Skeletal muscle cell (primary cell): ENCODE measurements at places on chromosomes 7 and 10.

- no peak for DNase-seq
Observed at GRCh38 chr7:27917119-27917518, 177.2 kb downstream of the TAX1BP1 start.

DNA sequence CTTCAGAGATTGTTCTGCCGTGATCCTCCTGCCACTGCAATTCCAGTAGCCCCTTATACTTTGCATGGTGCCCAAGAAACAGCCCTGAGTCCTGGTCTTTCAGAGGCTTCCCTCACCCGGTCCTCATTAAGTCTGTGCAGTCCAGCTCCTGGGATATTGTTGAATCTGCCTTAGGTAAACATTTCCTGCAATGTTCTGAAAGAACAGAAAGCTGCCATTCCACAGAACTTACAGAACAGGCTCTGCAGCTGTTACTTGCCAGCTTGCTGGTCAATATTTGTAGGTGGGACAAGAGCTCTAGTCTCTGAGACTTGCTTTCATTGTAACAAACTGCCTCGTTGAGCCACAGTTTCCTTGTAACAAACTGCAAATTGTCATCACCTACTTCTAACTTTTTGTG, 115.0 kb upstream of the KIF5B start:
- no peak for DNase-seq

GRCh38 chr10:624605-625332, 64.7 kb downstream of the DIP2C start:
- peak; percentile 60 for DNase-seq

DNA sequence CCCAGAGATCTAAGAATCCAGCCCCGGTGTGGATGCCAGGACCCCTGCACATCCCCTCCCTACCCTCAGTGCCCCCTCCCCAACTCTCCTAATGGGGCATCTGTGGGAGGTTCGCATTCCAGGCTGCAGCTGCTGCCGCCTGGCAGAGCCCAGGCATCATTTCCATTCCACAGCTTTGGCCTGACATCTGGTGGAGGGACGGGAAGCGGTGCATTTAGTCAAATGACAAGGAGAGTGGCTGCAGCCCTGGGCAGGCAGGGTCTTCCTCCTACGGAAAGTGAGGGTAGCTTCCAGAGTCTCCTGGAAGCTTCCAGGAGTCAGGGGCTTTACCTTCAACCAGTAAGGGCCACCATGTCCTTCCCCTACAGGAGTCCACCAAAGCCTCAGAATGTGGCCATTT, 30.8 kb downstream of the PRLHR start:
- DNase-seq: no peak

GRCh38 chr7:90713628-90714027, 117.5 kb downstream of the CDK14 start:
- DNase-seq: no peak

- DNase-seq: no peak
Observed at GRCh38 chr7:26155531-26156375, 3.8 kb downstream of the NFE2L3 start.

DNA sequence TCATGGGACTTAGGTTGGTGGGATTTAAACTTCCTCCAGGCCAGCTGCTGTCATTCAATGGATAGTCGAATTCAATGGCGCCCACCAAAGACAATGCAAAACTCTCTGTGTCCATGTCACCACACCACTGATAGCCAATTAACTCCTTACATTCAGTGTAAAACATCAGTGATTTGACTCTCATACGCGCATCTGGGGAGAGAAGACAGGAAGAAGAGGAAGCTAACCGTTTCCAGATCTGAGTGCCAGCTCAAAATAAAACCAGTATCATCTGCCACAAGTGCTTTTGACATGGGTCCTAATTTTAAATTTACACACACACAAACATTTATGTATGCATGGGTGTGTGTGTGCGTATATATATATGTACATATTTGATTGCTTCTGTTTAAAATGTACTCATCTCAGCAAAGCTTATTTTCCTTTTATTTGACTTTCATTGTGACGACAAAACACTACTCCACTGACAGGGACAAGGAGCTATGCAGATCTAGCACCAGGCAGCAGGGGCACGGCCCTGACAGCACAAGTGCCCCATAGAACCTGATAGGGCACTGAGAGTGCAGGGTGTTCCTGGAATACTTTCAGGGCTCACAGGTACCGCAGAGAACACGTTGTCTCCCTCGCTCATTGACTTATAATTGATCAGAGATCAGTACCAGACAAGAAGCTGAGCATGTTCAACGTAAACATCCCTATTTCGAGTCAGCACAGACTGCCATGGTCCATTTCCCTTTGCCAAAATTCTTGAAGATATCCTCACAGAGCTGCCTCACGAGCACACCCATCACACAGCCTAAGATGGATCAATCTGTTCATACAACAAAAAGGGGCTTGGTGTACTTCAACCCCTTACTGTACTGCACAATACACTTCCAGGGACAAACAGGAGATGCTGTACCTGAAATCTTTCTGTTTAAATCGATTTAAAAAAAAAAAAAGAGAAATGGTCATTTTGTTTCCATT, 176.1 kb downstream of the COBL start:
- DNase-seq: no peak

DNA sequence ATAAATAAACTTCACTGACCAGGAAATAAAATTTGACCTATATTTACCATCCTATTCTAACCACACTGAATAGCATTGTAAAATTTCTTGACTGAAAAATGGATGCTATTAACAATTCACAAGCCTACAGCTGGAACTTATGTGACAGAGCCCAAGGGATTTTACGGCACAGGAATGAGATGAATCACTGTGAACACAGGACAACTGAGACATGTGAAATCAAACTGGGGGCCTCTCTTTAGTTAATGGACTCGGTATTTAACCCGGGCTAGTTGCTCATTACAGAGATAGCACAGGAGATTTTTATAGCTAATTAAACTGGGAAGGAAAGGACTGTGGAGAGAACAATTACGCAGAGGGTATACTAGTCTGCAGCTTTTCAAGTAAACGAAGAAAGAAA, 100.6 kb downstream of the MICU1 start:
- DNase-seq: peak; percentile 17

DNA sequence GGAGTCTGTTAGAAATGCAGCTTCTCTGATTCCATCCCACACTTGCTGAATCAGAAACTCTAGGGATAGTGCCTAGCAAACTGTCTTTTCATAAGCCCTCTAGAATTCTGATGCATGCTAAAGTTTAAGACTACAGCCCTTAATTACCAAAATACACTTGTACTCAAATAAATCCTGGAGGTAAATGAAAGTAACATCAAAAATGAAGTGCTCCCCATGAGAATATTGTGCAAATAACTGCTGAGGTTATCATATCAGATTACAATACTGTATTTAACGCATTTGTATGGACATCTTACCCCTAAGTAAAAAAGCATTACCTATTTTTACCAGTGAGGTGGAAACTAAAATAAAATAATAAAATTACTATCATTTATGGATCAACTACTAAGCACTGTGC, 104.7 kb downstream of the CHCHD3 start:
- no peak for DNase-seq

DNA sequence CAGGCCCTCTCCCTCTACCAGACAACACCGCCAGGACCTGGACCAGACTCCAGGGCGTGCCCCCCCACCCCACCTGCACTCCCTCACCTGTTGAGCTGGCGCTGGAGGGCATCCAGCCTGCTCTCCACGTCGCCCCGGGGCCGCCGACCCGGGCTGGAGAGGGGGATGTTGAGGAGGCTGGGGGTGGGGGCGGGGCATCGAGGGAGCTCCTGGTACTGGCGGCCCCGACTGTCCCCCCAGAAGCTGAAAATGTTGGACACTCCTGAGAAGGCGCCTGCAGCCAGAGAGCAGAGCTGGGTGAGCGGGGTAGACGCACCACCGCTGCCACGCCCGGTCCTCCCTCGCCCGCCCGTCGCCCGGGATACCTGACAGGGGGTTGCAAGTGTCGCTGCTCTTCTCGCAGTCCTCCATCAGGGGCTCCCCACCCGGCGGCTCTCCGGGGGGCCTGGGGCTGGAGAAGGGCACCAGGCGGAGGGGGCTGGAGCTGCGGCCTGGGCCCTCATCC, 30.8 kb downstream of the KCNH2 start:
- no peak for DNase-seq

- no peak for DNase-seq
Observed at GRCh38 chr7:136857573-136857972, 10.9 kb upstream of the CHRM2 start.

DNA sequence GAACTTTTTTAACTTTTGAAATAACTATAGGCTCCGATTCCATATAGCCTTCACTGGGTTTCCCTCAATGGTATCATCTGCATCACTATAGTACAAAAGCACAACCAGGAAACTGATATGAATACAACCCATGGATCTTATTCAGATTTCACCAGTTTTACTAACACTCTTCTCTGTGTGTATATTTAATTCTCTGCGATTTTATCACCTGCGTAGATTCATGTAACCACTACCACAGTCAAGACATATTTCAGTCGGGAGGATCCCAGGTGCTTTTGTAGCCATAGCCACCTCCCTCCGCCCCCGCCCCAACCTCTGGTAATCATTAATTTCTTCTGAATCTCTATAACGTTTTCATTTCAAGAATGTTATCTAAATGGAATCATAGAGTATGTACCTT, 82.8 kb upstream of the C7orf33 start:
- no peak for DNase-seq

- DNase-seq: no peak
Observed at GRCh38 chr7:129771928-129772479, 160.5 kb downstream of the NRF1 start.

DNA sequence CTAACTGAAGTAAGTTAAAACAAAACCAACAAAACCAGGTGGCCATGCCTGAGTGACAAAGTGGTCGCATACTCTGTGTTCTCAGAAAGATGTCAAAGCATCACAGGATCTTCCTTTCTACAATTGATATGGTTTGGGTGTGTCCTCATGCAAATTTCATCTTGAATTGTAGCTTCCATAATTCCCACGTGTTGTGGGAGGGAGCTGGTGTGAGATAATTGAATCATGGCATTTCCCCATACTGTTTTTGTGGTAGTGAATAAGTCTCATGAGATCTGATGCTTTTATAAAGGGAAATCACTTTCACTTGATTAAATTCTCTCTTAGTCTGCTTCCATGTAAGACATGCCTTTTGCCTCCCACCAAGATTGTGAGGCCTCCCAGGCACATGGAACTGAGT, 465.7 kb downstream of the PCDH15 start:
- no peak for DNase-seq

- no peak for DNase-seq
Observed at GRCh38 chr7:101816595-101817470, 593 bp upstream of the CUX1 start.

GRCh38 chr10:13390604-13391522, 42.8 kb upstream of the SEPHS1 start:
- DNase-seq: no peak

DNA sequence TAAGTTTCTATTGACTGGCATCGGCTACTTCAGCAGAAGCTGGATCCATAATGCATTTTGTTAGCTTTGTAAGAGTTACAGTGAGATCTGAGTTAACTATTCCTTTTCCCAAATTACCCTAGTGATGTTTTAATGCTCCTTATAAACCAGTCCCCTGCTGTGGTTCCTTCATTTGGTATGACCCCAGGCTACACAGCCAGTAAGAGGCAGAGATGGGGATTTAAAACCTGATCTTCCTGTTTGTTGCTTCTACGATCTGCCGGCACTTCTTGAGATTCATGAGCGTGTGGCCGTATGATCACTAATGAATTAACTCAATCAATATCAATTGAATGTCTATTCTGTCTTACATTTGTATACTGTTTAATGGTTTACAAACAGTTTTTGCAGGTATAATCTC, 86.1 kb downstream of the CACNB2 start:
- no peak for DNase-seq

GRCh38 chr10:12251581-12251980, 55.6 kb downstream of the CDC123 start:
- no peak for DNase-seq

DNA sequence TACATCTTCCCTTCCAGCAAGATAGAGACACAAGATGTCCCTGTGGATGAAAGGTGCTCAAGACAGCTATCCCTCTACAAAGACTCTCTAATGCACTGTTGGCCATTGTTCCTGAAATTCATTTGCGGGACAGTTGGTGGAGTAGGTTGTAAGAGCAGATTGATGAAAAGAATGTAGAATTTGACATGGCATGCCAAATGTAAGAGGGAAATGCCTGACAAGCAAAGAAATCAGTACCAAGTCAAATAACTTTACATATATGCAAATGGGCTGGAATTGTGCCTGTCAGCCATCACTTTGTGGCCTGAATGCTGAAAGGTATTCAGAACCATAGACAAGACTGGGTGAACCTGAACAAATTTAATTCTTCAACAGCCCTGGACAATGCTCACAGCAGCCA, 120.3 kb upstream of the FAM204A start:
- no peak for DNase-seq

DNA sequence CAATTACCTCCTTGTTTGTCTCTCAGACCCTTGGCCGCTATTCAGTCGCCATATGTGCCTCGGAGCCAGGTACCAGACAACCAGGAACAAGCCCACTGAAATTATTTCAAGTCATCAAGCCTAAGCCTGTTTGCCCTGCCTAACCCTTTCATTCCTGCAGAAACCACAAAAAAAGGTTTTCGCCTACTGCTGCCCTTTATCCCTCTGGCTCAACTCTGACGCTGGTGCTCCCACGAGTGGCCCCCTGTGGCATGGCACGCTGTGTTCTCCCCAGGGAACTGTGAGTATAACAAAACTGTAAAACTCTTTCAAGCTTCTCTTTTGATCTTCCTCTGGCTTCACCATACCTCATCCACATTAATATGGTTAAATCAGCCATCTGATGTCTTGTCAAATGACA, 215.7 kb upstream of the CDC14C start:
- no peak for DNase-seq

GRCh38 chr7:50476953-50477625, 26.9 kb upstream of the FIGNL1 start:
- no peak for DNase-seq

DNA sequence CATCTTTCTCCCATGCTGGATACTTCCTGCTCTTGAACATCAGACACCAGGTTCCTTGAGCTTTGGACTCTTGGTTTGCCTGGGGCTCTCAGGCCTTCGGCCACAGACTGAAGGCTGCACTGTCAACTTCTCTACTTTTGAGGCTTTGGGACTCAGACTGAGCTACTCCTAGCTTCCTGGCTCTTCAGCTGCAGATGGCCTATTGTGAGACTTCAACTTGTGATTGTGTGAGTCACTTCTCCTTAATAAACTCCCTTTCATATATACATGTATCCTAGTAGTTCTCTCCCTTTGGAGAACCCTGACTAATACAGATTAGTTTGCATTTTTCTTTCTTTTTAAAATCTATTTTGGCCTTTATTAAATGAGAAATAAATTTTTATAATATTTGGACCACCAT, 276.2 kb upstream of the SEMA3C start:
- DNase-seq: no peak
